ENCODE measurements at places on chromosomes 12 and 14. TPM values are rescaled to one million over a fixed set of nuclear protein-coding genes. Genes with fewer than 3 reads are reported as not detected.
A peak's percentile ranks its signal among the peaks of the same experiment; 100 is the strongest.

GRCh38 chr12:79689477-79690141, 1.2 kb downstream of the PAWR start:
- no peaks in the 10 kb centered on the region for H3K27me3 ChIP-seq
- peak overlapping the region; percentile 99 for H3K27ac ChIP-seq
- peak; percentile 71 for DNase-seq
- H3K4me3 ChIP-seq: peak overlapping the region; percentile 94
- H3K36me3 ChIP-seq: no peaks in the 10 kb centered on the region

CCDC198 gene
- not detected for total RNA-seq

- H3K27ac ChIP-seq: peak overlapping the region; percentile 20
- H3K36me3 ChIP-seq: no peaks in the 10 kb centered on the region
- H3K4me3 ChIP-seq: no peak overlapping the region
- H3K4me1 ChIP-seq: peaks cover 13% of the 10 kb centered on the region
Measured at GRCh38 chr14:64645220-64645892, 58.9 kb upstream of the PLEKHG3 start.

SERPINA1 gene
- 0.13 TPM for total RNA-seq

DNA sequence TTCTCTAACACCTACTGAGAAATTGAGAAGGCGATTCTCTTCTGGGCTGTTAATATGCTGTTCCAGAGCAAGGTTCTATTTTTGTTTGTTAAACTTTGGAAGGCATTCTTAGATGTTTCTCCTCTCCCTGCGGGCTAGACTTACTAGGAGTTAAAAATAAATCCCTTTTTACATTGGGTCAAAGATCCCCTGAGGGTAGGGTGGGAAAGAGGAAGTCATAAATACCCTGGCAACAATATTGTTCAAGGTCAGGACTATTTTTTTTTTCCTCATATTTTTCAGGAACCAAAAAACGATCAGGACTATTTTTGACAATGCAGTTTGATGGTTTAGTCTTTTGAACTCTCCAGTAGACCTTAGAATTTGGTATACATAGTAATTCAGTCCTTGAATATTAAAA, 12.0 kb upstream of the SLC2A14 start:
- no peaks in the 10 kb centered on the region for H3K4me1 ChIP-seq
- H3K27me3 ChIP-seq: no peaks in the 10 kb centered on the region
- no peak overlapping the region for H3K4me3 ChIP-seq
- DNase-seq: no peak
- no peaks in the 10 kb centered on the region for H3K36me3 ChIP-seq

DNA sequence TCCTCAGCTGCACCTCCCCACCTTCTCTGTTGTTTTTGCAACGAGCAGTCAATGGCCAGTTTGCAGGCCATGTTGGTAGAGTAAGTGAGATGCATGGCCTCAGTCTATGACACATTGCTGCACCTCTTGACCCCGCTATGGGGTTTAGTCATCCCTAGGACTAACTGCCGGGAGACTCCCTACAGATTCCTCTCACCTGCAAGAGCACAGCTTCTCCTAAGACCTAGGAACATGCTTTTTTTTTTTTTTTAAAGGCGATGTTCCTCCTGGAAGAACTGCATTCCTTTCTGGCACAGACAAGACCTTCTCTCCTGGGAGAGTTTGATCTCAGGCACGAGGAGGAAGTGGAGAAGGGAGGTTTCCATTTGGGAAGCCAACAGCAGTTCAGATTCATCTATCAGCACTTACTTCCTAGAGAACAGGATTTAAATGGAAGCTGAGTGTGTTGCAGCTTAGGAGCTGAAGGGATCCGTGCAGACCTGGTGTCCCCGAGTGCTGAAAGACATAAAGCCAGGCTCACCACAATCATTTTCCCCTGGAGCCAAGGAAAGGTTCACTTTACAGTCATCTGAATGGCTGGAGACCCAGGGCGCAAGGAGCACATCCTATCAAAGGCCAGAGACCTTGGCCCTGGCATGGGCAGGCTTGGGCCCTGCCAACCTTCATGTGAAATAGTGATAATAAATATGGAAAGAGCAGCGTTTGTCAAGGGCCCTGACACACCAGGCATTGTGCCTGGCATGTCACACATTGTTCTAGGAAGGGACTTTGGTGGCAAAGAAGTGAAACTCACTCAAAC, 104.1 kb downstream of the LGMN start:
- H3K27me3 ChIP-seq: no peaks in the 10 kb centered on the region
- no peaks in the 10 kb centered on the region for H3K4me1 ChIP-seq
- no peaks in the 10 kb centered on the region for H3K36me3 ChIP-seq
- no peak for DNase-seq
- no peak overlapping the region for H3K27ac ChIP-seq

CIROP gene
- total RNA-seq: 0.06 TPM

MYF5 gene
- not detected for total RNA-seq

NTS gene
- not detected for total RNA-seq

APOLD1 gene
- 7.4 TPM for total RNA-seq

GPR84 gene
- not detected for total RNA-seq

- peaks cover 5% of the 10 kb centered on the region for H3K4me1 ChIP-seq
- H3K27me3 ChIP-seq: peaks cover 3% of the 10 kb centered on the region
- H3K4me3 ChIP-seq: no peak overlapping the region
- H3K27ac ChIP-seq: no peak overlapping the region
- DNase-seq: no peak
Measured at GRCh38 chr12:48356041-48356768, 5.5 kb upstream of the ZNF641 start.

PTPRQ gene
- total RNA-seq: 0.07 TPM

Data from neural progenitor cell (in vitro differentiated cells).